NCI-H2107 (cell line): ENCODE measurements at places on chromosomes 4 and X.

GRCh38 chr4:39353478-39354253 lies 12.5 kb downstream of the RFC1 start:
- peak; percentile 3 for DNase-seq

DNA sequence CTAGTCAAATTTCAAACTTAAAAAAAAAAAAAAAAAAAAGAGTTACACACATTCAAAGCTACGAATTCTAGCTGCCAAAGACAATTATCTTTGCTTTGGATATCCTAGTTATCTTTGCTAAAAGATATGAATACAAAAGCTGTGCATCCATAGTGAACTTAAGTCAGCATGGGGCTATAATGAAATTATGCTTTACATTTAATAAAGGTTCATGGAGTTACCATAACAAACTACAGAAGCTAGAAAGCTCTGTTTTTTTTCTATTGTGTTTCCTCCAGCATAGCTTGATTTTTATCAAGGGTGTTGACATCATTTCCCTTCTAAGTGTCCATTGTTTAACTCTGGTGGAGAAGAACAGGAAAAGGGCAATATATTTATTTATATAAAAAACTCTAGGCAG lies 234.1 kb downstream of the ANKRD50 start:
- no peak for DNase-seq

DNA sequence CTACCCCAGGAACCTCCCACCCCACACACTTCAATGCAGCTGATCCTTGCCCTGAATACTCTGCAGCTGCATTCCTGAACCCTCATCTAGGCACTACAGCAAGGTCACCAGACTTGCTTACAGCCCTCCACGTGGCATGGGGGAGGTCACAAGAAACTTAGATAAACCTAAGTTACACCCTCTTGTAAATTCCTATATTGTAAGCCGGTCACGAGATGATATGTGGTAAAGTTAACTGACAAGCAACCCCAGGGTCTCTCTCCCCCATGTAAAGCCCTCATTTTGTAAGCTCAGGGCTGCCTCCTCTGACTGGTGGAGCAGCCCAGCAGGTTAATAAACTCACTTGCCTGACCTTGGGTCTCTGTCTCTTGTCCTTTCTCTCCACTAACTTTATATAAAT lies 570.7 kb downstream of the PCDH7 start:
- no peak for DNase-seq

DNA sequence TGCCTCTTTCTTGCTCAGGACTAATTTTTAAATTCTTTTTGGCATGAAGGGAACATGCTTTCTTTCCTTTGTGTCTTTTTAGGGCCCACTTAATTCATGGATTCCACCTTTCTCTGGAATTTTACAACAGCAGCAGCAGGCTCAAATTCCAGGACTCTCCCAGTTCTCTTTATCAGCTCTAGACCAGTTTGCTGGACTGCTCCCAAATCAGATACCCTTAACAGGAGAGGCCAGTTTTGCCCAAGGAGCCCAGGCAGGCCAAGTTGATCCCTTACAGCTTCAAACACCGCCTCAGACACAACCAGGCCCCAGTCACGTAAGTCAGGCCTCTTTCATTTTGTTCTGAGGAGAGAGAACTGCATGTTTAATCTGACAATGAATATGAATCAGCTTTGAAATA lies 2.3 kb downstream of the ODAM start:
- no peak for DNase-seq

- DNase-seq: no peak
Observed at GRCh38 chr4:137949746-137950145, 292.4 kb downstream of the SLC7A11 start.

DNA sequence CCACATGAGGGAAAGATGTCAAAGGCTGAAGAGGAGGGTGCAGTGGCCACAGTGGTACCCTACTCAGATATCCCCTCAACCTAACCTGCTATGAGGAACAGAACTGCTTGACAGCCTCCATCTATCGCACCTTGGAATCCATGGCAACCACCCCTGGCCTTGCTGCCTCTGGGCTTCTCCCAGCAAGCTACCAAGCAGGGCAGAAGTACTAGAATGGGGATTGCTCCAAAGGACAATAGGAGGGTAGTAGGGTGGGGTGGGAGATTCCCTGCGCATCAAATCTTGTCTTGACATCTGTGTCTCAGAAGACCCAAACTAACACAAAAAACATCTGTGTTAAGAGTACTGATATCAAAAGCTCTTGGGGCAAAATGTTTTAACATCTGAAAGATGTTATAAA lies 118.2 kb downstream of the FBXW7 start:
- no peak for DNase-seq

DNA sequence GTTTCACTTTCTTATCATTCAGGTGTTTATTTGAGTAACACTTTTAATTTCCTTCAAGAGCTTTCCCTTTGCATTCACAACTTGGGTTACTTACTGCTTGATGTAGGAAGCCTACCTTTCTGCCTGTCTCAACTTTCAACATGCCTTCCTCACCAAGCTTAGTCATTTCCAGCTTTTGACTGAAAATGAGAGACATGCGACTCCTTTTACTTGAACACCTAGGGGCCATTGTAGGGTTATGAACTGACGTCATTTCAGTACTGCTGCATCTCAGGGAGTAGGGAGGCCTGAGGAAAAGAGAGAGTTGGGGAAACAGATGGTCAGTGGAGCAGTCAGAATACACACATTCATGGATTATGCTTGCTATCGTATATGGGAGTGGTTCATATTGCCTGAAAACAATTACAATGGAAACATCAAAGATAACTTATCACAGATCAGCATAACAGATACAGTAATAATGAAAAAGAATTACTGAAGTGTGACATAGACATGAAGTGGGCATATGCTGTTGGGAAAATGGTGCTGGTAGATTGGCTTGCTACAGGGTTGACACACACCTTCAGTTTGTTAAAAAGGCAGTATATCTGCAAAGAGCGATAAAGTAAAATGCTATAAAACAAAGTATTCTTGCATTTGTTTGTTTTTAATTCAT lies 25.7 kb downstream of the USP53 start:
- no peak for DNase-seq

DNA sequence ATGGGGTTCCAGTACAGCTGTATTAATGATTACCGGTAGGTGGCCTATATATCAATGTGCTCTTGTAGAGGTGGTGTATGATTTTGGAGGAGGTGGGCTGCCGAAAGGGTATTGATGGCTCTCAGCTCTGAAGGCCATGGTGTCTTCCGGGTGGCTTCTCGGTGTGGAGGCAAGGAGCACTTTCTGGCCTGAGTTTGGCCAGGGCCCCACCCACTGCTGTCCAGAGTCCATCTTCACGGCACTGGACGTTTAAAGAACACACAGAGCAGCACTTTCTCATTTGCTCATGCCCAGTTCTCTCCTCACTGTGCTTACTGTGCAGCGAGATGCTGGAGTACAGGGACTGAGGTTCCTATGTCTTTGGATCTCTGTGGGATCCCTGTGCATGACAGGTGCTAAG lies 16.1 kb downstream of the BST1 start:
- DNase-seq: no peak

DNA sequence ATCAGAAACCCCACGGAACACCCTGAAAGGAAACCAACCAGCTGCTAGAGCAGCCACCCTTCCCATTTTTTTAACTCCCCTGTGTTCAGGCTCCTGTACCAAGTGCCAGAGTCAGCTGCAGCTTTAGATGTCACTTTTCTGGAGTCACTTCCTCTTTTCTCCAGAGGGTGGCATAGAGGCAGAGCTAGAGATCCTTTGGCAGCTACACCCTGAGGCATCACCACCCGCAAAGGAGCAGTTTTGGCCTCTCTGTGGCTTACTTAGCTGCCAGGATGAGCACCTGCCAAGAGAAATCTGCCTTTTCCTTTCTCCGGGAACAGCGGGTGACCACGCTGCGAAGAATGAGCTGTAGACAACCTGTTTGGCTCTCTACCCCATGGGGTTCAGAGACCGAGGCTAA lies 58.0 kb upstream of the CHRDL1 start:
- DNase-seq: peak; percentile 22

- DNase-seq: no peak
Observed at GRCh38 chrX:38221391-38221929, 789 bp upstream of the SRPX start.

- DNase-seq: no peak
Observed at GRCh38 chrX:45591650-45592049, 391.0 kb upstream of the DIPK2B start.

DNA sequence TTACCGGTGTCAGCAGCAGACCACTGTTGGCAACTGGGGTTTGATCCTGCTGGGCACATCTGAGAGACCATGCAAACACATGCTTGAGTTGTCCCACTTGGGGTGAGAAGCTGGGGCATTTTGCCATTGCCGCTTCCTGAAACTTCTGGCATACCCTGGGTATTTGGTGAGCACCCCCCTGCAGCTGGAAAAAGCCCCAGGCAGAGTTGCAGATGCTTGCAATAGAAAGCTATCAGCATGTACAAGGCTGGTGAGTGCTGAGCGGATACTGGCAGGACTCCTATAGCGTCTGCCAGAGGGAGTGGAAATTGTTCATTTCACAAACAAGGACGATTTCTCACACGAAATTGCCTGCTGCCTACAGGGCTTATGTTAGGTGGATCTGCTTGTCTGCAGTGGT lies 32.3 kb downstream of the SUPT20HL1 start:
- no peak for DNase-seq

DNA sequence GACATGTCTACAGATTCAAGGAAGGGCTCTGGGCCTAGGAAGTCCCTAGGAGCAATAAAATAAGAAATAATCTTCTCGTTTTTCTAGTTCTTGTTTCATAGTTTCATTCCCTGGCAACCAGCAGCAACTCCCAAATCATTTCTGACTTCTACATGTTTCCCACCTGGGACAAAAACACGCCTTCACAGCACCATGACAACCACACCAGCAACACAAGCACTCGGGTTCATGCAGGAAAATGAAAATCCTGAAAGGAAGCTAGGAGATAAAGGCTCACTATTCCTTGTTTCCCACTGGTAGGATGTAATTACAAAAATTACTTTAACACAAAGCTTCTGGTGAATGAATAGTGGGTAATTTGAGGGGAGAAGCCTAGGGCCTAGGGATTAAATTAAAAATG lies 158.9 kb downstream of the ADAMTS3 start:
- no peak for DNase-seq

DNA sequence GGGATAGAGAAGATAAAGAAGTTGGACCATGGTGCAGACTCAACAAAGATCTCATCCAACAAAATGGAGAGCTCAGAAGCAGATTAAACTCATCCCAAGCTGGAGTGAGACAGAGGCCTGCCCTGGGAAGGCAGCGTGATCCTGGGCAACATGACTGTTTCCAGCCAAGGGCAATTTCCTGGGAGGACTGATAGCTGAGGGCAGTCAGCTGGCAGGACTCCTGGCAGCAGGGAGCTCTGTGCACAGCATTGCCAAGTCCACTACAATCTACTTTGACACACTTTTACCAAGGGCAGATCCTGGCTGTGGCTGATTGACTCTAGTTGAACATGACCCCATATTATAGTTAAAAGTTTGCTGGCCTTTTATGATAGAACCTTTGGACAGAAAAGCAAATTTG lies 357.3 kb upstream of the RASGEF1B start:
- no peak for DNase-seq
